ENCODE measurements at places on chromosomes 13 and 19.

DNA sequence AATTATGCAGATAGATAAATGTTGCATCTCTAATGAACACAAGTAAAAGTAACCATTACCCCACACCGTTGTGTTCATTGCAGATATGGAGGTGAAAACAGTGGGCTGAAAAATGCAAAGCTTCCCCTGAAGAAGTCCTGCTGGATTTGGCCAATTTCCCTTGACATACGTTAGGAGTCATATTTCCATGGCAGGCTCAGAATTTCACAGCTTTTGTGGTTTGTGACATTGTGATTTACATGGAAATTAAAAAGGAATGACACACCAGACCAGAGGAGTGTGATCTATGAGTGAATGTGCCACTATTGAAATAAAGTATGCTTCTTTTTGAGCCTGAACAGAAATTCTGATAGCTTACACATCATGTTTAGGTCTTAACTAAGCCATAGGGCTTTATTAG lies 221.1 kb upstream of the TMTC4 start:
- DNase-seq, result peak; percentile 57

DNA sequence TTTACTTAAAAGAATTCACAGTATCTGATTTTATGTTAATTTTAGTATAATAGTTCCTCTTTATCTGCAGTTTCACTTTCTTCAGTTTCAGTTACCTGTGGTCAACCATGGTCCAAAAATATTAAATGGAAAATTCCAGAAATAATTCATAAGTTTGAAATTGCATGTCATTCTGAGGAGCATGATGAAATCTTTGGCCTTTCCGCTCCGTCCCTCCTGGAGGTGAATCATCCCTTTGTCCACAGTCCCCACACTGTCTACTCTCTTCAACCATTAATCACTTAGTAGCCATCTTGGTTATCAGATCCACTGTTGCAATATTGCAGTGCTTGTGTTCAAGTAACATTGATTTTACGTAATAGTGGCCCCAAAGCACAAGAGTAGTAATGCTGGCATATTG lies 26.9 kb downstream of the SLITRK6 start:
- no peak for DNase-seq

GRCh38 chr13:29936051-29936813 lies 85.8 kb upstream of the UBL3 start:
- DNase-seq, result no peak

DNA sequence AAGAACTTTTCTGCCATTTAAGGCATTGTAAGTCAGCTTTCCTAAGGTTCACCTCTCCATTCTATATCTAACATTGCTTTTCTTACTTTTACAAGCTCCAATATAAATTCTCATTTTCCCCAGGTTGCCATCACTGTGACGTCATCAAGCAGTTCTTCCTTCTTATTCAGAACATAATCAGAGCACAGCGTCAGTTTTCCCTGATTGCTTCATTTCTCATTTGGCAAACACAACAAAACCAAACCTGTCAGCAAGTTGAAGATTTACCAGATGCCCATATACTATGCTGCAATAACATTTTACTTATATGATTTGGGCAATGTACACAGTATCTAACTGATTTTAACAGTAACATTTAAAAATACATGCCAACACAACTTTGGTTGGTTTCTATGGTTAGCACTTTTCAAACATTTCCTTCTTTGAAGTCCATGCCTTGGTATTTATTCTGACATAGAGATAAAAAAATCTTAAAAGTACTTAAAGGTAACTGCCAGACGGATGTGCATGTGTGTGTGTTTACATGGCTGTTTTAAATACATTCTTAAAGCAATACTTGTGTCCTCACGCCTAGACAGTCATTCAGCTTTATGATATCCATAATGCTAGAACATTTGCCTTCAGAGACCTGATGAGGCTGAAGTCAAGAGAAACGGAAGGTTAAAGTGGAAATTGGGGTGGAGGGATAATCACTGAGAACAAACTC lies 264.0 kb downstream of the KLF12 start:
- no peak for DNase-seq

DNA sequence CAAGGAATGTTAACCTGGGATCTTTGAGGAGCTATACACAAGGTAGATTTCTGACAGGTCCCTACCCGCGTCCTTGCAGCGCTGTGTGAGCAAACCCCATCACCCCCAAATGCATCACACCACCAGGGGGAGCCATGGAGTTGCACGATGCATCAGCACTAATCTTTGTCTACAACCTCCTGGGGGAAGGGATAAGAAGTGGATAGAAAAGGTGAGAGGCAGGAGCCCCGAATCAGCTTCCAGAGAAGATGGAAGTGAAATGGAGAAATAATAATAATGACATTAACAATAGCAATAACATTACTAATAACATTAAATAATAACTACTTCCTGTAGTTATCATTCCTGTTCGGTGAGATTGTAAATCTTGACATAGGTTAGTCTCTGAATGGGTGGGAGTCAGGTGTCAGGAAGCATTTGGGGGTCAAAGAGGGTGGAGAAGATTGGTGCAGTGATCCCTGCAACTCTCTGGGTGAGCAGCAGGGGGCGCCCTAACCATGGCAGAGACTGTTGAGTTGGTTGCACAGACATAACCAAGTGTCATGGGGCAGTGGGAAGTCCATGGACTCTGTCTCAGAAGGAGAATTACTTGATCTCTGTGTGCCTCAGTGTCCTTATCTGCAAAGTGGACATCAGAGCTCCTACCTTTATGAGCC lies 16.5 kb downstream of the SIGLEC7 start:
- no peak for DNase-seq

GRCh38 chr19:18683109-18683957 lies at the start of gene CRTC1:
CRTC1 (plus strand) TSS chr19:18683680; CDS start chr19:18683703, 23 bp downstream.
- peak; percentile 59 for DNase-seq

DNA sequence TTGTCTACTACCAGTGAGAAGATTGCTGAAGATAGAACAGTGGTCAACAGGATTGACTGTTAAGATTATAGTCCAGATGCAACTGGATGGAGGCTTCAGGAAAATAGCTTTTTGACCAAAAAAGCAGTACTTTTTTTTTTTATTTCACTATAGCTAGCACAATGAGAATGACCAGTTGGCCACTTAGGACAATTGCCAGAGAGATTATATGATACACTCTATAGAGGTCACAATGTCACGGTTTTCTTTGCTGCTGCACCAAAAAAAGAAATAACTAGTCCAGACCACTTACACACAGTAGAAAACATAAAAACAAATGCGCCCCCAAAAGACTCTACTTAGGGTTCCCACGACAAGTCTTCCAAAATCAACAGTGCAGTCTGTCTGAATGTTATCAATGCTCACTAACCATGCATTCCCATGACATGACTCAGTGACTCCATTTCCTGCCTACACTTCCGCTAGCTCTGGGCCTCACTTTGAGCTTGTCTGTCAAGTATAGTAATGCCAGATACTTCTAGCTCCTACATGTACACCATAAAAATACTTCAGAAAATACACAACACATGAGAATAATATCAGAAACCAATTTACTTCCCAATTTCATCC lies 209.1 kb upstream of the STARD13 start:
- DNase-seq, result peak; percentile 72

DNA sequence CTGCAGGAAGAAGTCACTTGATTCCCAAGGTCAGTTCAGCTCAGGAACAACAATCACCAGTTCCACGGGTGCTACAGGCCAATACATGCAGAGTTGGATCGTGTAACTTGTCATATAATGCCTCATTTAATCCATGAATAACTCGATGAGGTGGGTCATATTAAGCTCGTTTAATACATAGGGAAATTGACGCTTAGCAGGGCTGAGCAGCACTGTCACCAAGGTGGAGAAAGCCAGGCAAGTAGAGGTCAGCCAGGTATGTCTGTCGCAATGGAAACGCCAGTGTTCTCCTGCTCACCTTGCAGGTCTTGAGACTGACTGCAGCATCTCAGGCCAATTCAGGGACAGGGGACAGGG lies 52.3 kb downstream of the CCDC70 start:
- DNase-seq, result no peak

GRCh38 chr13:38409771-38410170 lies 60.1 kb downstream of the UFM1 start:
- no peak for DNase-seq

GRCh38 chr19:3457528-3458228 lies 22.6 kb downstream of the SMIM24 start:
- DNase-seq, result no peak

All from fibroblast of skin of left biceps (primary cell).